Coronary artery (tissue), 2 donors: ENCODE measurements at places on chromosomes 1 and 21.

DNA sequence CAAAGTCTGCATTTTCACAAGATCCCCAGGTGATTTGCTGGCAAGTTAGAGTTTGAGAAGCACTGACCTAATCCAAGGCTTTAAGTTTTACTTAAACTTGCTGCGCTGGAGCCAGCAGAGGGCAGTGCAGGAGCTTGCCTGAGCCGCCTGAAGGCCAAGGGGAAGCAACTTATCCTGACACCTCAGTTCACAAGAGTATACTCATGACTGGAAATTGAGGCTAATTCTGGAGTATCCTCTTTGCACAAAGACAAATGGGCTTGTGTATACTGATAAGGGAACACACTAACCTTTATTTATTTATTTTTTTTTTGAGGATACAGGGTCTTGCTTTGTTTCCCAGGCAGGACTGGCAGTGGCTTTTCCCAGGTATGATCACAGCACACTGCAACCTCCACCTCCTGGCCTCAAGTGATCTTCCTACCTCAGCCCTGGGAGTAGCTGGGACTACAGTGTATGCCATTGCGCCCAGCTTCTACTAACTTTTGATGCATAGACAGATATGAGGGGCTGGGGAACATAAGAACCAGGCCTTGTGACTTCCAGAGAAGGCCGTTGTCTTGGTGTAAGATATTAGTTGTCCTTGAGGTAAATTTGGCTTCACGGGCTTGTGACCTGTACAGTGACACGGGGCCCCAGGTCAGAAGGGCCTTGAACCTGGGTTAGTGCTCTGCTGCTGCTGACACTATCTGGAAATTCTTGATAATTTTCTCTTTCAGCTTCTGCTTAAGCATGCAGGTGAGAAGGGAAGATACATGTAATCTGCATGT lies 29.0 kb upstream of the SLAMF1 start:
- no peak for DNase-seq

- no peak for DNase-seq
Measured at GRCh38 chr21:28111151-28111619, 881.5 kb downstream of the LTN1 start.

GRCh38 chr21:16421007-16421406 lies 691.2 kb downstream of the USP25 start:
- DNase-seq, result no peak

DNA sequence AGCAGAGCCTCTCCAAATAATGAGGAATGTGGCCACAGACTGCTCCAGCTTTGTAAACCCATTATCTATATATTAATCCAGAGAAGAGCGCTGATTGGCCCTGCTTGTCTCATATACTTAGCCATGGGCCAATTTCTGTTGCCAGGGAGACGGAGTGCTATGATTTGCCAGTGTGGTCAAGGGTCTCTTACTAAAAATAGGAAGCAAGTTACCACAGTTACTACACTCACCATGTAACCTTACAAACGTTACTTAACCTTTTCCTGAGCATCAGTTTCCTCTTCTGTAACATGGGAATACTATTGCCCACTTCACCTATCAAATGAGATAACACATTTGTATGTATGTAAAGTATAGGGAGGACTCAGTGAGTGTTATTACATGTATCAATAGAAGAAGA lies 7.7 kb upstream of the S100A2 start:
- DNase-seq, result no peak

DNA sequence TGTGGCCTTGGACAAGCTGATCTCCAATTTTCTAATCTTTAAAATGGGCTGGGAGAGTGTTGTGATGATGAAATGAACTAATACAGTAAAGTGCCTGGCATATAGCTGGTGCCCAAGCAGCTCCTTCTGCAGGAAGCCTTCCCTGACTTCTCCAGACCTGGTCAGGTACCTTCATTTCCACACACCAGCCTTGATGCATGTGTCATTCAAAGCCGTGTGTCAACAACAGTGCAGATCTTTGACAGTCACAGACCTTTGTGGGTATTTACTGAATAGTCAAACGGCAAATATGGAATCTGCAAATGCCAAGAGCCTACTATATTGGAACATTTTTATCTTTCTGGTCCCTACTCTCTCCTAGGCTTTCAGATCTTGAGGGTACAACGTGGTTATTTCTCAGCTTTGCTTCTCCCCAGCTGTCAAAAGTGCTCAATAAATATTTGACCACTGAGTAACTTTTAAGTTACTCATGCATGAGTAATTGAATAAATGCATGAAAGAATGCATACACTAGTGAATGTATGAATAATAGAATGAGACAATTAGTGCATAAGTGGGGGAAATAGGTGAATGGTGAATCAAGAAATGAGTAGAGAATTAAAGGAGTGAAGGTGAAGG lies 75.4 kb downstream of the MDM4 start:
- DNase-seq, result no peak

GRCh38 chr1:187956975-187957374 lies 1128.2 kb downstream of the PLA2G4A start:
- DNase-seq, result no peak

GRCh38 chr1:8348777-8349472 lies 31.0 kb downstream of the SLC45A1 start:
- no peak for DNase-seq

DNA sequence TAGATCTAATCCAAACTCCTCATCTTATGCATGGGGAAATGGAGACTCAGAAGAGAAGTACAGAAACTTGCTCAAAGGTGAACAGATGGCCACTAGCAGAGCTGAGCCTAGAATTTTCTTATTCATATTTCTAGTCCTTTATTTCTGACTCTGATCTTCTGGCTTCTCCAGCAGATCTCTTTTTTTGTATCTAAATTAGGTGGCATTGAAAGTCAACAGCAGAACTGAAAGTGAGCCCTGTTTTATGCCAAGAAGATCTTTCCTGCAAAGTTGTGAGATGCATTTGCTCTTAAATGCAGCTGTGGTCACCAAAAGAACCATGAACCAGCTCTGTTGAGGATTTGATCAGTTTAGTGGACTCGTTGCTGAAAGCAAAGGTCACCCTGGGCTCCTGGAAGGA lies 75.5 kb downstream of the KAZN start:
- no peak for DNase-seq
